AG04450 (cell line): ENCODE measurements at places on chromosomes 5 and 9. TPM values are rescaled to one million over a fixed set of nuclear protein-coding genes. Genes with fewer than 3 reads are reported as not detected.
A peak's percentile ranks its signal among the peaks of the same experiment; 100 is the strongest.

- no peak for DNase-seq
Observed at GRCh38 chr5:8376478-8376877, 507.5 kb downstream of the MTRR start.

- no peak for DNase-seq
Observed at GRCh38 chr9:72950875-72951442, 1.9 kb downstream of the ALDH1A1 start.

GRCh38 chr9:69949396-69949795 is 94.3 kb upstream of the MAMDC2 start:
- no peak for DNase-seq

GRCh38 chr5:131947445-131947844 is 2.0 kb upstream of the MEIKIN start:
- no peak for DNase-seq

DNA sequence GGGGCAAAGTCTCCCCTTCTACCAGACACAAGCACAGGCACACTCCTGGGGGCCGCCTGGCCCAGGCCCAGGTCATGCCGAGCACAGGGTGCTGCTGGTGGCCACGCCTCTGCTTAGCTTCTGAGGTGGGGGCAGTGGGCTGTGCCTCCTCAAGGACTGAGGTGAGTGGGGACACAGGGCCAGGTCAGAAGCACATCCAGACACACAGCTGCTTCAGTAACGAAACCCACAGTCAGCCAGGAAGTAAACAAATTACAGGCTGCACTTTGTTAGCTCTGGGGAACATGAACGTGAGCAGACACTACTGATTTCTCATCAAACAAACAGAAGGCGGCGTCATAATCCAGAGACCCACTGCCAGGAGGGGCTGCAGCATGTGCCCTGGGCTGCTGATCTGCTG is 192.4 kb downstream of the HSPA4 start:
- DNase-seq = no peak

DNA sequence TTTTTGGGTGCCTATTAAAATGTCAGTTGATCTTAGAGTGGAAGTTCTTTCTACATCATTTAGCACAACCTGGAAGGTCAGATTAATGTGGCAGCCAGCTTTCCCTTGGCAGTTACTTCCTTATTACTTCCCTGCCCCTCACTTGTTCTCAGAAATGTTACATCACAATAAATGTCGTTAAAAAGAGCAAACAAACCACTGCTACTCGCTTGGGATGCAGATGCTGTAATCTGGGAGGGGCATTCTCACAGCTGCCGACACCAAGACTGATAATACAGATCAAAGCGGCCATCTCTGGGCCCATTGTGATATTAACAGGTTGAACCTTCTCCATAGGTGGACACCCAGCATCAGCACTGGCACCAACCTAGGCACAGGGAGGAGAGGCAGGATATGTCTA is 29.3 kb downstream of the PLAC8L1 start:
- no peak for DNase-seq

DNA sequence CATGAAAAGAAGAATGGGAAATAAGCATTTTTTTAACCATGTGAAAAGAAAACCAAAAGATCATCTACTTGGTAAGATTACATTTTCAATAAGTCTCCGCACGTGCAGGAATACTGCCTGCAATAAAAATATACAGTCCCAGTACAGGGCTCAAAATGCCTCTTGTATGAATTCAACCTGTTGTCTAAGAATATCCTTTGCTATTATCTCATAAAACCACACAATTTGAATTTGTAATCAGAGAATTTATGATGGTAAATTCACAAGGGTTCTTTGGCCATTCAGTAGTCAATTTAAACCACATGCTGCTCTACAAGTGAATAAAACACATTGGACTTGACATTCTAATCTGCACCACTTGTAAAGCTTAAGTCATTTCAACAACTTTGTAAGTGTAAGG is 46.6 kb downstream of the ST8SIA4 start:
- no peak for DNase-seq

DNA sequence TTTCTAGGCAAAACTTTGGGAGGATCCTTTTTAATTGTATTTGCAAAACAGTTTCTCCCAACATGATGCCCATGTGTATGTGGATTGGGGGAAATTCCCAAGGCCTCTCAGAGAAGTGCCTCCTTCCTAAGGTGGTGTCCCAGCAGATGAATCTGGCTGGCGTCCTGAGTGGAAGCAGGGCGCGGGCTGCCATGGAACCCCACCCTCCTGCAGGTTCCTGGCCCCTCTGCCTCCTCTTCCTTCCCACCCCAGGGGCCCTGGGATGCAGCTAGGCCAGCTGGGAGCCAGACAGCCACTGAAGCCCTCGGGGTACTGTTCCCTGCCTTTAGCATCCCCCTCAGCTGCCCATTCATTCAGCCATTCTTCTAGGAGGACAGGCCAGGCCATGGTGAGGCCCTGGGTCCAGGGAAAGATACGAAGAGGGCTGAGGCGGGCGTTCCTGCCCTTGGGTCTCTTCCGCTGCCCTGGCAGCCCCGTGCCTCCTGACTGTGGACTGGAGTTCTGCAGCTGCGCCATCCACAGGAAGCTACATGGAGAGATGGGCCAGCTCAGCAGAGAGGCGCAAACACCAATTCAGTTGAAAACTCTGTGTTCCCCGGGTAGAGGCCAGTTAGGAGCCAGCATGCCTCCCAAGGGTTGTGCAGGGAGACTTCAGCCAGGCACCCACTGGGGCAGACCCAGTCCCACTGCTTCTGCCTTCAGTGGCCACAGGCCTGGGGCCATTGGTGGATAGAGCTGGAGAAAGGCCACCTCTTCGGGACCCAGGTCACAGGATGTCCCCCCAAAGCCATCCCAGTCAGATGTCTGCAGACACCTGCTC is 36.5 kb downstream of the ADAMTS2 start:
- no peak for DNase-seq

DNA sequence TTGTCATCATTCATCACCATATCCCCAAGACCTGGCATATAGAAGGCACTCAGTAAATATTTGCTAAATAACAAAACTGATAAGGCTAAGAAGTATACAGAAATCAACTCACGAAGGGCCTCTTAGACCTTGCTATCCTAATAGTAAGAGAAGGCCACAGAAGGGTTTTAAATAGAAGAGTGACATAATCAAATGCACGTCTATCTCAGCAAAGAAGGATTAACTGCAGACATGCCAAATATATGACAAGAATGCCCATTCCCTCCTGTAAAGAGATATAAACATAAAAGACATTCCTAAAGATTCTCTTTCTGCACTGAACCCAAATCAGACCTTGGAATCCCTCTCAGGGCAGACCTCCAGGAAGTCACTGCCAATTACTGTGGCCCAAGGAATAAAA is 34.1 kb downstream of the ECPAS start:
- DNase-seq = no peak

DNA sequence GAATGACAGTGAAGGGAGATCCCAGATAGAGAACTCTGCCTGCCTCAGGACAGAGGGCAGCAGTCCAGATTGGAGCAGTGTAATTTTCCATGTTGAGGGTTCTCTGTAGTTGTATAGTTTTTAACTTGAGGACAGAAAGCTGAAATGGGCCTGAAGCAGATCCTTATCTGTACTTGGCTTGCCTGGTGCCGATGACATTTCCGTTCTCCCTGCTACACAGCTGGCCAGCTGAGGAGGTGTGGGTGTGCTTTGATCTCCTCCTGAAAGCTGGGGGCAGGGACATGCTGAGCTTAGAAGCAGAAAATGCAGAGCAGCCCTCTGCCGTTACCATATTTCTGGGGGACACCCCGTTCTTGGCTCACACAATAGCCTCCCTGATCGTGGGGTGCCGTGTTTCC is 10.5 kb downstream of the GLRX start:
- DNase-seq = no peak

- no peak for DNase-seq
Observed at GRCh38 chr5:149079883-149080282, 17.0 kb upstream of the SH3TC2 start.

DNA sequence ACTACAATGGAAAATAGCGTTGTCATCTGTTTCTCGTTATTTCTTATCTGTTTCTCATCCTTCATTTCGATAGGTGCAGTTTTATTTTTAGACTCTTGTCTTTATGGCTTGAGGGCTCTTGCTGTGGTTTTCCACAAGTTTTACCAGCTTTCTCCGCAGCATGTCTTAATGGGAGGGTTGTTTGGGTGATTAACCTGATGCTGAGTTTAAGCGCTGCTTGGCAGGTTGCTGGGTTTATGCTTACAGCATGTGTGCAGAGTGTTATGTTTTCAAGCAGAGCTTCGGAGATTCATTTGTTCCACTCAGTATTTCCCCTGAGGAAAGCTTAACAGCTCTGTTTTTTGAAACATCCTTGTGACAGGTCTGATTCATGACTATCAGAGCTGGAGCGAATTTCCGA is 154.0 kb downstream of the SLC12A2 start:
- DNase-seq = no peak

- no peak for DNase-seq
Observed at GRCh38 chr9:34928921-34929320, 29.2 kb upstream of the PHF24 start.

DNA sequence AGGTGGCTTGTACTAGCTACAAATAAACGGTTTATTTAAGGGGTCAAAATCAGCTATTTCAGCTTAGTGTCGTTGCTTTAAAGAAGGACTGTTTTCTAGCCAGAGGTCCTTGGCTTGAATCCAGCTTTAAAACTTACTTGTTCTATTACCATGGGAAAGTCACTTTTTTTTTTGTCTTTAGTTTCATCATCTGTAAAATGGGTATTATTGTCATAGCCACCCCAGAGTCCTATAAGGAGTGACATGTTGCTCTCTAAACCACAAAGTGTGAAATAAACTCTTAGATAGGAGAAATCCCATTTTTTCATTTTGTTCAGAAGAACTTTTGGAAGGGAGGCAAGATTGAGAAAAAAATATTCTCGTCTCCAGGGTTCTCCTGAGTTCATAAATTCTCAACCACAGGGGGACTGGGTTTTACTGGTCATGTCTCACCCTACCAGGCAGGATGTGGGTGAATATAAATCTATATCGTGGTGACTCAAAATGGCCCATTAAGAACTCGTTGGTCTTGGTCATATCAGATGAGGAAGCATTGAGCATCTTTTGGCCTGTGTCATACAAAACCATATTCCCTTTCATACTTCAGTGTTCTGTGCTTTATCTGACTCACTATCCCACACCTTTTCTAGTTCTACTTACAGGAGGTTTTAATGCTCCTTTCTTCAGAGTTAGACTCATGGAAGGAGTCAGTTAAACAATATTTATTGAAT is 202.7 kb upstream of the NR3C1 start:
- no peak for DNase-seq

DNA sequence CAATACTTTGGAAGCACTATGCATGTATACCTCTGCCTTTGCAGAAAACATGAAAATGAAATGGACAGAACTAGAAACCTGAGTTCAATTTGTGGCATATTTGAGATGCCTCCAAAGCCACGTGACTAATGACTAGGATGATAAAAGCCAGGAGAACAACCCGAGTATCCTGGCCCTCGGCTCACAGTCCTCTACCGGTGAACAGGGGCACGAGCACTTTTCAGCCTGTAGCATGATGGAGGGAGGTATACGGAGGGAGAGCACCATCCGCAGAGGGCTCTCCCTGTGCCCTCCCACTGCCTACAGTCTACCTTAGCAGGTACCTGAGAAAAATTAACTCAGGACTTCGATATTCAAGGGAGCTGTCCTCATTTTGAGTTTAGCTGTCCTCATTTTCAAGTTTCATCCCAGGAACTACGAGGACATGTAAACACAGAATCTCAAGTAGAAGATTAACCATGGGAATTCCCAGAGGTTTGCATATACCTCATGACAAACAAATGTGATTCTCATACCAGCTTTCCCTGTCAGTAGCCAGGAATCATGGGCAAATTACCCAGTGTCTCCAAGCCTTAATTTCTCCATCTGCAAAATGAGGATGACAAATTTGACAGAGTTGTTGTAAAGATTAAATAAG is 249.3 kb downstream of the DNAH5 start:
- no peak for DNase-seq

- peak; percentile 36 for DNase-seq
Observed at GRCh38 chr5:59367791-59368394, 525.6 kb downstream of the PDE4D start.

GRCh38 chr5:133801955-133802751 is 166.3 kb downstream of the C5orf15 start:
- DNase-seq = no peak

DNA sequence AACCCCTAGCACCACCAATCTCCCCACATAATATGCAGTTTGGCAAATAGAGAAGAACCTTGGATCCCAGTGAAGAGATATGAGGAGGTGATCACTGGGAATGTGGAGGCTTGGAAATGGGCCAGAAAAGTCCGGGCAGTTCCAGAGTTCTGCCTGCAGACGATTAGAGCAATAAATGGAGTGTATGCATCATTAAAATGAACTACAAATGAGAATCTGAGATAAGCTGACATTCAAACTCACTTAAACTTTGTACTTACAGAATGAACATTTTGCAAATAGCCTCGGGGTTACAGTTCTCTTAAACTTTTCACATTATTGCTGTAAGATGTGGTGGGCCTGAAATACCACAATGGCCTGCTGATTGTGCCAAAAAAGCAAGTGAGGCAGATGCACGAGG is 23.0 kb upstream of the LHFPL2 start:
- no peak for DNase-seq

DNA sequence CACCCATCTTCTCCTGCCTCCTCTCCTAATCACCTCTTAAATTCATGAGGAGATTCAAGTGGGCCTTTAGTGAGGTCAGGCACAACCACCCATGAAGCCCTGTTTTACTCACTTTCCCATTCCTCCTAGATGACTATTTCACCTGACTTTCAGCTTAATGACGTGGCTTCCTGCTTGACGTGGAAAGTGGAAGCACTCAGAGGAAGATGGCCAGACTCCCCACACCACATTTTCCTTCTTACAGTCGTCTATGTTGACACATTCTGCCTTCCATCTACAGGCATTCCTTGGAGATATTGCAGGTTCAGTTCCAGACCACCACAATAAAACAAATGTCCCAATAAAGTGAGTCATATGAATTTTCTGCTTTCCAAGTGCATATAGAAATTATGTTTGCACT is 146.4 kb upstream of the TAS2R1 start:
- DNase-seq = no peak

- DNase-seq = no peak
Observed at GRCh38 chr5:71528206-71528605, 58.9 kb upstream of the MCCC2 start.

GRCh38 chr5:31098811-31099210 is 94.7 kb upstream of the CDH6 start:
- DNase-seq = no peak

- DNase-seq = no peak
Observed at GRCh38 chr5:112971276-112971675, 5.3 kb upstream of the DCP2 start.

Gene CTNND2
- polyA plus RNA-seq = not detected in 2 replicates

Gene SPATA31C1
- not detected in 2 replicates for polyA plus RNA-seq

Gene ATG12
- 112 and 154 TPM in 2 replicates for polyA plus RNA-seq

Gene EGFLAM
- 16.4 and 20.1 TPM in 2 replicates for polyA plus RNA-seq

Gene CCDC180
- 0.65 and 1.1 TPM in 2 replicates for polyA plus RNA-seq

Gene TSSK1B
- 0.10 TPM in 1 of 2 replicates, not detected in the other for polyA plus RNA-seq

Gene MYMK
- not detected in 2 replicates for polyA plus RNA-seq

Gene GPR150
- polyA plus RNA-seq = 0.17 and 0.24 TPM in 2 replicates

Gene MAMDC4
- 0.63 and 0.86 TPM in 2 replicates for polyA plus RNA-seq

Gene SPINK13
- polyA plus RNA-seq = not detected in 2 replicates

Gene MRPL22
- polyA plus RNA-seq = 47.3 and 50.4 TPM in 2 replicates

Gene ALDH1A1
- 0.62 and 7.0 TPM in 2 replicates for polyA plus RNA-seq
